ENCODE measurements at places on chromosomes 5 and 9. TPM values are rescaled to one million over a fixed set of nuclear protein-coding genes. Genes with fewer than 3 reads are reported as not detected.

The CDKN2B-AS1 gene
- total RNA-seq: not detected

- DNase-seq: no peak
Observed at GRCh38 chr9:750249-750967, 91.1 kb upstream of the DMRT1 start.

GRCh38 chr9:117672369-117672768, 31.8 kb upstream of the TLR4 start:
- no peak for DNase-seq

- DNase-seq: peak; percentile 65
Observed at GRCh38 chr5:139676951-139677735, 29.0 kb downstream of the CXXC5 start.

DNA sequence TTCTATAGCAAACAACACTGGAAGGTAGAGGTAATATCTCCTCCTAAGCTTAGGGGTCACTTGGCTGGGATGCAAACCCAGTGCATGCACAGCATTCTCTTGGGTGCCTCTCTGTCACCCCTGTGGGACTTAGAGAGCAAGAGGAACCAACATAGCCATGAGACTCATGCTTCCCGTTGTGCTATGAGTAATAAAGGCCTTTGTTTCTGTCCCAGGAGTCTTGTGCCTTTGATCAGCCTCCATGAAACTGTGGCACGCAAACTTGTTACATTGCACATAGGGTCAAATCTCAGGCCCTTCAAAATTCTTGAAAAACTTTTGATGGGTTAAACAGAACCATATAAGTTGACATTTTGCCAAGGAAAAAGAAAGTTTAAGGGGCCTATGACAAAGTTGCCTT, 272.8 kb downstream of the TAF11L14 start:
- DNase-seq: peak; percentile 57

All from SK-MEL-5 (cell line).